K562 (cell line): ENCODE measurements at places on chromosomes 4 and X. TPM values are rescaled to one million over a fixed set of nuclear protein-coding genes. Genes with fewer than 3 reads are reported as not detected.

DNA sequence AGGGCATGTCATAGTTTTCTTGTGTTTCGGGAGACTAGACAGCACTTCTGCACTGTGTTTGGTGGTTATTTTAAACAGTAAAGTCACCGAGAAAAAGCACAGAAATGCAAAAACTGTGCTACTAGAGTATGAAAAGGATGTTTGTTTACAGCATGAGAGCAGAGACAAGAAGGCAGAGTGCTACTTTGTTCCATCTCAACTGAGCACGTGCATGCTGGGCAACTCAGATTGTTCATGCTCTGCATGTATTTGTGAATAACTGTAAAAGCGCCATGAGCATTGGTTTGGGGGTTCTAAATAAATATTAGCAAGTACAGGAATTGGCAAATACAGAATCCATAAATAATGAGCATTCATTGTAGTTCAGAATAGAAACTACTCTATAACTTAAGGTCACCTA is 7.4 kb downstream of the EVC start:
- no peaks in the 10 kb centered on the region for H3K27me3 ChIP-seq
- no peak for DNase-seq
- H3K27ac ChIP-seq: no peak overlapping the region
- no peak overlapping the region for H3K4me3 ChIP-seq

Gene TKTL2
- 0.07 and 0.09 TPM in 2 replicates for total RNA-seq

GRCh38 chrX:1534301-1535168 is 2.5 kb downstream of the P2RY8 start:
- no peak overlapping the region for H3K4me3 ChIP-seq
- H3K36me3 ChIP-seq: no peaks in the 10 kb centered on the region
- DNase-seq: peak; percentile 43
- H3K4me1 ChIP-seq: peaks cover 5% of the 10 kb centered on the region

Gene MAGIX
- 2.2 and 2.4 TPM in 2 replicates for total RNA-seq

DNA sequence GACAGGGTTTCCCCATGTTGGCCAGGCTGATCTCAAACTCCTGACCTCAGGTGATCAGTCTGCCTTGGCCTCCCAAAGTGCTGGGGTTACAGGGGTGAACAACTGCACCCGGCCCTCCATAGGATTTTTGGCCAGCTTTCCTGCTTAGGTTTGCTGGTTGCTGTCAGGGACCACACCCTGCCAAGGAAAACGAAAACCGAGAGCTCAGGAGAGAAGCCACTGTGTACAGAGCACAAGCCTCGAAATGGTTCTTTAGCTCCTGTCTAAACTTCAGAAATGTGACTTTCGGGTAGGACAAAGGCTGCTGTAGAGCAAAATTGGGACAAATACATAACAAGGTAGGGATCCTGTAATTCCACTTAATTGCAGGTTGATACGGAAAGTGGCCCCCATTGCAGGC is 146.3 kb upstream of the ATP6AP2 start:
- DNase-seq: no peak
- H3K27me3 ChIP-seq: no peaks in the 10 kb centered on the region
- H3K4me1 ChIP-seq: peaks cover 14% of the 10 kb centered on the region; the same call in 2 of the 3 replicates
- no peaks in the 10 kb centered on the region for H3K36me3 ChIP-seq

GRCh38 chr4:110309675-110310074 is 111.3 kb upstream of the ELOVL6 start:
- H3K27me3 ChIP-seq: no peaks in the 10 kb centered on the region; the same call in 1 of the 2 replicates
- DNase-seq: no peak
- H3K36me3 ChIP-seq: no peaks in the 10 kb centered on the region
- no peak overlapping the region for H3K27ac ChIP-seq

DNA sequence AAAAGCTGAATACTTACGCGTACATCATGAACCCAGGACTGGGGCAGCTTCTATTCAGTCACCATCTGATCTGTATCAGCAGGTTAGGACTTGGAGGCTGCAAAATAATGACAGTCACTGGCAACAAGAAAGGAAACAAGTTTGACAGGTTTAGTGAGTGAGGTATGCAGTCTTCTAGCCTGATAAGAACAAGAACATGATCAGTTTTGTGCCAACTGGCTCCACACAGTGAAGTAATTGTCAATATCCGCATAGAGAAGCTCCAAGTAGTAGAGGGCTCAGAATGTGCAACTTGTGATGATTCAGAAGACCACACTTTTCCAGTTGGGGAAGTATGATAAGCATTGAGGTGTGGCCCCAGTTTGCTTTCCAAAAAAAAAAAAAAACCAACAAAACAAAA is at the start of gene TMPRSS11F:
TSS of gene TMPRSS11F (minus strand) at position 77 of the 400 bp plus-strand sequence. CDS start at position 28, 49 bp downstream.
- H3K4me1 ChIP-seq: peaks cover 4% of the 10 kb centered on the region; the same call in 2 of the 3 replicates
- peak; percentile 67 for DNase-seq
- H3K4me3 ChIP-seq: no peak within 1 kb of the TSS
- peak within 1 kb of the TSS; percentile 70; the same call in 2 of the 3 replicates for H3K27ac ChIP-seq

Gene ASB12
- total RNA-seq: 0.18 and 0.33 TPM in 2 replicates

Gene DCLK2
- total RNA-seq: 0.07 TPM in 1 of 2 replicates, not detected in the other

Gene LRP2BP
- total RNA-seq: 0.40 and 0.42 TPM in 2 replicates

GRCh38 chr4:155781249-155781831 is 22.5 kb downstream of the GUCY1B1 start:
- H3K4me1 ChIP-seq: no peaks in the 10 kb centered on the region
- H3K4me3 ChIP-seq: no peak overlapping the region
- H3K27ac ChIP-seq: no peak overlapping the region

Gene GABRB1
- not detected in 2 replicates for total RNA-seq

- H3K27ac ChIP-seq: no peak overlapping the region
- H3K4me3 ChIP-seq: no peak overlapping the region
- H3K4me1 ChIP-seq: no peaks in the 10 kb centered on the region
- no peak for DNase-seq
- no peaks in the 10 kb centered on the region for H3K36me3 ChIP-seq
Observed at GRCh38 chr4:42412251-42412650, 15.0 kb downstream of the SHISA3 start.

DNA sequence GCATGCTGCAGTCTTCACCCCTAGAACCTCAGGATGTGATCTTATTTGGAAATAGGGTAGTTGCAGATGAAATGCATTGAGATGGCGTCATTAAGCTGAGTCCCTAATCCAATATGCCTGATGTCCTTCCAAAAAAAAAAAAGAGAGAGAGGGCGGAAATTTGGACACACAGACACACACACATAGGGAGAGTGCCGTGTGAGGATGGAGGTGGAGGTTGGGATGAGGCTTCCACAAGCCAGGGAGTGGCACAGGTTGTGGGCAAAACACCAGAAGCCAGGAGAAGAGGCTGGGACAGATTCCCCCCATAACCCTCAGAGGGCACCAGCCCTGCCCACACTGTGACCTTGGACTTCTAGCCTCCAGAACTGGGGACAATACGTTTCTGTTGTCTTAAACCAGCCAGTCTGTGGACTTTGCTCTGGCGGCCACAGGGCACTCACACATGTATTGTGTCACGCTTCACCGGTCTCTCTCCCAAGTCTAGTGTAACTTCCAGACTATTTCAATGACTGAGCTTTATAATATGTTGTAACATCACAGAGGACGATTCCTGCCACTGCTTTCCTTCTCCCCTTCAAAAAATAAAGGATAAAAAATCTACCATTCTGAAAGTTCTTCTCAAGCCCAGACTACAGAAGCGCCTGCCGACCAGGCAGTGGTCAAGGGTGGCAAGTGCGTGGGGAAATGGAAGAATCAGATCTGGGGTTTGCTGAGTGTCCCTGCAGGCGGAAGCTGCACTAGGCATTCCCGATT is 35.8 kb upstream of the MAN2B2 start:
- H3K4me1 ChIP-seq: no peaks in the 10 kb centered on the region
- peaks cover 57% of the 10 kb centered on the region for H3K27me3 ChIP-seq
- H3K27ac ChIP-seq: no peak overlapping the region

Gene RPL34
- total RNA-seq: 1,612 and 1,824 TPM in 2 replicates

DNA sequence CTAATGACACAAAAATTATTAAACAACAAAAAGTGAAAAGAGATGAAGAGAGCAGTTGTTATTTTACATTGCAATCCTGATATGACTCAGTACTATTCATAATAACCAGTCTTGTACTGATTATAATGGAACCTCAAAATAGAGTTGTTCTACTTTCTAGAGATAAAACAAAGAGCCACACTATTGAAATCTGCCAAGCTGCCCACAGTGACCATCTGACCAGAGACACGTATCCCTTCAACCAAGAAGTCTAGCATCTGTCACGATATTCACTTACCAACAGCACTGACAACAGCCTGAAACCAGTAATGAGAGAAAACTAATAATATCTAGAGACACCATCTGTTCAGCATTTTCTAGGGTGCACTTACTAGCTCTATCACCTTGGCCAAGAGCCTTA is 466.7 kb downstream of the NKX6-1 start:
- H3K4me1 ChIP-seq: no peaks in the 10 kb centered on the region
- H3K4me3 ChIP-seq: no peak overlapping the region
- no peaks in the 10 kb centered on the region for H3K27me3 ChIP-seq

DNA sequence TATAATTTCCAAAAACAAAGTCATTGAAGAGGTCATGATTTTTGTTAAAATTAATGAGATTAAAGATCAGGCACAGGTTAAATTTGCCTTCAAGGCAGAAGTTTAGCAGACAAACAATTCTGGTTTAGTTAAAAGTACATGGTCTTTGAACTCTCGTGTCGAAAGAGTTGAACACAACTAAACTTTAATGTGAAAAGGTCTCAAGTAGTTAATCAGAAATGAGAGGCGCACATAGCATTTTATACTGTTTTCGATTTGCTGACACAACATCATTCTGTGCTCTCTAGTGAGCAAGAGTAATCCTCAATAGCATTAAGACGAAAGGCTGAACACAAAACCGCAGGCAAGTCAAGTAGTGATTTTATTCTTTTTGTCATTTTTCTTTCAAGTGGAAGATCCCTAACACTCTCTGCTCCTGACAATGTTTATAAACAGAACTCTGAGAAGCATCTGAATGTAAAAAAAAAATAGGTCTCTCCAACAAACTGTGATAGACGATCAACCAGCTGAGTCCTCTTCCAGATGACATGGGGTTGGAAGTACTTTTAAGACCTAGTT is 49.8 kb downstream of the SH3RF1 start:
- no peak for DNase-seq
- no peaks in the 10 kb centered on the region for H3K27me3 ChIP-seq
- no peak overlapping the region for H3K4me3 ChIP-seq
- H3K36me3 ChIP-seq: no peaks in the 10 kb centered on the region
- H3K27ac ChIP-seq: no peak overlapping the region

GRCh38 chrX:124045109-124045508 is 83.6 kb downstream of the STAG2 start:
- peaks cover 73% of the 10 kb centered on the region for H3K36me3 ChIP-seq

Gene TRIM60
- total RNA-seq: not detected in 2 replicates

Gene MAGEE1
- 0.11 TPM in 2 replicates for total RNA-seq

GRCh38 chr4:10028910-10029309 is 7.6 kb upstream of the SLC2A9 start:
- peaks cover 7% of the 10 kb centered on the region for H3K4me1 ChIP-seq
- no peak for DNase-seq
- H3K4me3 ChIP-seq: no peak overlapping the region
- H3K36me3 ChIP-seq: no peaks in the 10 kb centered on the region
- H3K27me3 ChIP-seq: peaks cover 46% of the 10 kb centered on the region

Gene MSANTD1
- 0.09 TPM in 1 of 2 replicates, not detected in the other for total RNA-seq

DNA sequence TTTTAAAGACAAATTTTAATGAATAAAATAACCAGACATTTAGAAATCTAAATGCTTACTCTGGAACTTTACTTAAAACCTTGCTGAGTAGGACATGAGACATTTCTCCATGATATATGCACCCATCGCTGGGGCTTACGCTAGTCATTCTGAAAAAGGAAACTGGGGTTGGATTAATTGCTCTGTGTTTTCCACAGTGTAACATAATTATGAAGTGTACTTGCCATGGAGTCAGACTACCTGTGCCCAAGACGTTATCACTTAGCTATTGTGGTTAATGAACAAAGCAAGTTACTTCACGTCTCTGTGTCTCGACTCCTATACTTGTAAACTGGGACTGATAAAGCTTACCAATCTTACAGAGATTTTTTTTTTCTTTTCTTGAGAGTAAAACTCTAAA is 47.8 kb downstream of the SHISA3 start:
- no peaks in the 10 kb centered on the region for H3K36me3 ChIP-seq
- DNase-seq: no peak
- no peaks in the 10 kb centered on the region for H3K4me1 ChIP-seq

GRCh38 chrX:70470850-70471289 is 26.2 kb downstream of the DLG3 start:
- H3K27ac ChIP-seq: no peak overlapping the region
- no peaks in the 10 kb centered on the region for H3K27me3 ChIP-seq
- no peak for DNase-seq

Gene TRIM61
- 0.42 and 0.87 TPM in 2 replicates for total RNA-seq

GRCh38 chr4:147480891-147481576 is at the start of gene EDNRA:
EDNRA (plus strand) TSS chr4:147481097; CDS start chr4:147485682, 4,585 bp downstream.
- no peaks in the 10 kb centered on the region for H3K36me3 ChIP-seq
- H3K4me3 ChIP-seq: no peak within 1 kb of the TSS

GRCh38 chr4:108111781-108112180 is 57.0 kb downstream of the LEF1 start:
- DNase-seq: no peak
- H3K4me3 ChIP-seq: no peak overlapping the region
- H3K4me1 ChIP-seq: peaks cover 59% of the 10 kb centered on the region

Gene MAML3
- 0.55 and 0.58 TPM in 2 replicates for total RNA-seq

Gene ZCCHC13
- total RNA-seq: not detected in 2 replicates

GRCh38 chr4:118987959-118988634 is 99.4 kb downstream of the SYNPO2 start:
- H3K36me3 ChIP-seq: no peaks in the 10 kb centered on the region
- no peak overlapping the region for H3K27ac ChIP-seq
- H3K27me3 ChIP-seq: no peaks in the 10 kb centered on the region; the same call in 2 of the 3 replicates

Gene IGFBP7
- total RNA-seq: 0.29 and 0.54 TPM in 2 replicates

GRCh38 chrX:153511784-153512500 is 5.5 kb upstream of the ATP2B3 start:
- no peak for DNase-seq
- no peak overlapping the region for H3K4me3 ChIP-seq
- no peaks in the 10 kb centered on the region for H3K36me3 ChIP-seq
- no peaks in the 10 kb centered on the region; the same call in 2 of the 3 replicates for H3K27me3 ChIP-seq
- H3K4me1 ChIP-seq: no peaks in the 10 kb centered on the region

DNA sequence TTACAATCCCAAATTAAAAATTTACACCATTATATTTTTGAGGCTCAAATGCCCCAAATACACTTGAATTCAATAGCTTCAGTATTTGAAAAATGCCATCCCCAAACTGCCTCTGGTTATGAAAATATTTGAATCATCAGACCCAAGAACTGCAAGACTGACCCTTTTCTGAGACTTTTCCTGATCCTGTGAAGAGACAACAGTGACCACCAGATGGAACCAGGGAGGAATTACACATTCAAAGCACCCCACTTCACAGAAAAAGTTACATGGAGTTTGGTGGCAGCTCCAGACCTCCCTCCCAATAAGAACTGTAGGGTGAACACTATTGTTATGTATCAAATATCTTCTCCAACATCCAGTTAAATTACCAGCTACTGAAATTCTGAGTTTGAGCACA is 44.0 kb upstream of the SCD5 start:
- peaks cover 79% of the 10 kb centered on the region for H3K36me3 ChIP-seq
- no peak overlapping the region for H3K4me3 ChIP-seq
- peak; percentile 17 for DNase-seq

- no peak overlapping the region for H3K4me3 ChIP-seq
- no peak overlapping the region for H3K27ac ChIP-seq
- DNase-seq: no peak
- no peaks in the 10 kb centered on the region for H3K27me3 ChIP-seq
- no peaks in the 10 kb centered on the region for H3K4me1 ChIP-seq
Observed at GRCh38 chr4:141099326-141099725, 33.9 kb downstream of the RNF150 start.
